ENCODE measurements at places on chromosomes 6 and 20.

- no peak for DNase-seq
Measured at GRCh38 chr6:1445650-1446330, 56.4 kb downstream of the FOXF2 start.

DNA sequence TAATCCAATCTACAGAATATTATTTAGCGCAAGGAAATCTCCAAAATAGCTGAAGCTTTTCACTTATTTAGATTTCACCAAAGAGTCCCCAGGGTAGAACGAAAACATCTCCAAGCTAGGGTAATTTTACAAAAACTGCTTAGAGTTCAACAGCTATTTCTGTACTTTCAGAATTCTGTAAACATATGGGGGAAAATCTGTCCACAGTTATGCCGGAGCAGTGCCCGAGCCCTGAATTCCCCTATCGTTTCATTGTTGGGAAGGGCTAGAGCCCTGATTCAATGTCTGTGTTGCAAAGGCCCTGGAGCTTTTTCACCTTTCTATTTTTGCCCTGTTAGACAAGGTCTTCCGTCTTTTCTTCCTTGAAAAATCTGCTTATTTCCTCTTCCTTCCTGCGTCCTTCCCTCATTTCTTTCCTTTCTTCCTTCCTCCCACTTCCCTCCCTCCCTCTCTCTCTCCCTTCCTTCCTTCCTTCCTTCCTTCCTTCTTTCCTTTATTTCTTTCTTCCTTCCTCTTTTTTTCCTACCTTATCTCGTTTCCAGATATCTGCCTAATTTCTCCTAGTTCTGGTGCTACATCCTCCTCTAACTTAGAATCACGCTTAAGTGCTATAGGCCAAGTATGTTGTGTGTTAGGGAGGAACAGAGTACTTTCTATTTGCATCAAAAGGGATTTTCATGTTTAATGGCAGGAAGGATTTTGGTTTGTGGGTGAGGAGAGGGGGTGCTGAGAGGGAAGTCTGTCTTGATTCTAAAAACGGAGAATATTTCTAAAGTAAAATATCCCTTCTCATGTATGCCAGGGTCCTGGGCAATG lies 122.5 kb upstream of the BMP2 start:
- DNase-seq = no peak

GRCh38 chr20:4490606-4491280 lies 231.0 kb upstream of the PRND start:
- no peak for DNase-seq

GRCh38 chr6:162854228-162854627 lies 126.5 kb downstream of the PACRG start:
- no peak for DNase-seq

DNA sequence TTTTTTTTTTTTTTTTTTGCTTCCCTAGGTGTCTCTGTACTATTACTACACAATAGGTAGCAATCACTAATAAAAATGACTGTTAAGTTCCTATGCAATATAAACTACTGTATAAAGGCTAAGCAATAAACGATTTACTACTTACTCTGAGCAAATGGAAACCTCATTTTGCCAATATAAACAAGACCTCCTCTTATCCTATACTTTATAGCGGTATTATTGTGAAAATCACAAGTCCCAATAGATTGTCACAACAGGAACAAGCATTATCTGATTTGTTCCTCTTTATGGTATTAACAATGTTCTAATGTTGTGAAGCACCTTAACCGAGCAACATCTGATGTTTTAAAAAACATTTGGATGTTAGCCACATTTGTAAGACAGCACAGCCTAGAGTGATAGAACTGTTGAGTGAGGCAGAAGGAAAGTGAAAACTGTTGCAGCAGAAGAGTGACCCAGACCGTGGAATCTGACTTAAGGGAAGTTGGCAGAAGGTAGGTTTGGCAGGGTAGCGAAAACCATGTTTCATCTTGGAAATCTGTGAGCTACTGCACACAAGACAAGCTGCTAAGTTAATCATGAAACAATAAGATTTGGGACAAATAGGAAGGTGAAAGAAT lies 94.2 kb downstream of the MYLK4 start:
- no peak for DNase-seq

- peak; percentile 64 for DNase-seq
Measured at GRCh38 chr6:93418408-93419303, 703 bp downstream of the EPHA7 start.

GRCh38 chr6:12335717-12336116 lies 45.6 kb downstream of the EDN1 start:
- DNase-seq = no peak

GRCh38 chr6:7267466-7268091 lies 45.4 kb downstream of the SSR1 start:
- DNase-seq = peak; percentile 41

DNA sequence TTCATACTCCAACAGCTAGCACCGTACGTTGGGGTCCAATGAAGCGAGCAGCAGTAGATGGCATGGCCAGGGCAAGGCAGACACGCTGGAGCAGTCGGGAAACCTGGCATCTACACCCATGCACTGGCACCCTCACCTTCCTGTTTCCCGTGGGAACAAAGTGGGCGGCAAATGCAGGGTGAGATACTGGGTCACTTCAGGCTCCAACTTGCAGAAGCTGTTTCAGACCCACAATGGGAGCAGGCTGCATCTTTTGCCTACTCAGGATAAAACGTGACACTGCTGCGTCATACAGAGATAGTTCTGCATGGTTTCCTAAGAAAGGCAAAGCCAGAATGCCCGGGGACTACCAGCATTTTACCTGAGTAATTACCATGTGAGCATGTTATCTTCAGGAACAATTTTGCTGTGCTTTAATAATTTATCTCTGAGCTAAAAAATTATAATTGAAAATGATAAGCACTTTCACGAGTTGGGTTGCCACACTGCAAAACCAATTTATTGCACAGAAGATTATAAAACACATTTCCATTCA lies 10.9 kb upstream of the CD93 start:
- no peak for DNase-seq

GRCh38 chr6:11900662-11901598 lies 111.2 kb upstream of the HIVEP1 start:
- DNase-seq = no peak

- DNase-seq = no peak
Measured at GRCh38 chr6:105791583-105792318, 294.4 kb upstream of the PRDM1 start.

GRCh38 chr6:9515633-9516606 lies 899.0 kb downstream of the TFAP2A start:
- DNase-seq = no peak

- no peak for DNase-seq
Measured at GRCh38 chr6:69994251-69994650, 127.9 kb downstream of the COL19A1 start.

- no peak for DNase-seq
Measured at GRCh38 chr6:75609639-75610590, 8.2 kb downstream of the SENP6 start.

GRCh38 chr6:130282234-130282995 lies 59.7 kb upstream of the SAMD3 start:
- DNase-seq = peak; percentile 41

DNA sequence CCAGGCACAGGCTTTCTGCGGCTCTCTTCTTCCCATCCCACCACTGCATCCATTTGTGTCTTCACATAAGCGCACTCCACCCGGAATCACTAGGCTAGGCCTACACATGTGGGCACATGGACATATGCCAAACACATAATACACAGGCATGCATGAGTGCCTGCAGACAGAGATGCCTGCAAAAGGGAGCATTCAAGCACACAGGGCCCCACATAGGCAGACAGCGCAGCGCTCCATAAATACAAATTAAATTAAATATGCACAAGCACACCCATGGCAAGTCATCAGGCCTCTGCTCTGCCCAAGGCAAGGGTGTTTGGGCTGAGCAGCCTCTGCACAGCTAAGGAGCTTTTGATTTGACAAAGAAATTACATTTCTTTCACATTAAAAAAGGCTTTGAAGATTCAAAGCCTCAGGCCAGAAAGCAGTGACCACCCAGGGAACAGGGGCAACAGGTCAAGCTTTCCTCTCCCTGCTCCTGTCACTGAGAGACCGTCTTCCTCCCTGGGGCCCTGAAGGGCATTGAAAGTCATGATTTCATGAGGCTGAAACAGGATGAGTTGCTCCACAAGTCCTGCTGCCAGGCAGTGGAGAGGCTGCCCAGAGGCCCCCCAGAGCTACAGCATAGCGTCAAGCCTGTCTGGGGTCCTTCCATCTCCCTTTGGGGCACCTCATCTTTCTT lies 134.2 kb upstream of the LRFN2 start:
- no peak for DNase-seq

GRCh38 chr6:156474507-156475120 lies 302.6 kb upstream of the ARID1B start:
- no peak for DNase-seq

DNA sequence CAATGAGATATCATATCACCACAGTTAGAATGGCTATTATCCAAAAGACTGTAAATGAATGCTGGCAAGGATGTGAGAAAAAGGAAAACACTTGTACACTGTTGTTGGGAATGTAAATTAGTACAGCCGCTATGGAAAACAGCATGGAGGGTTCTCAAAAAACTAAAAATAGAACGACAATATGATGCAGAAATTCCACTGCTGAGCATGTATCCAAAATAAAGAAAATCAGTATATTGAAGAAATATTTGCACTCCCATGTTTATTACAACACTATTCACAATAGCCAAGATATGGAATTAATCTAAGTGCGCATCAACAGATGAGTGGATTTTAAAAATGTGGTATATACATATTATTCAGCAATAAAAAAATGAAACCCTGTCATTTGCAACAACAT lies 898.9 kb upstream of the MAN1A1 start:
- DNase-seq = no peak

- DNase-seq = peak; percentile 55
Measured at GRCh38 chr6:73285674-73286283, 22.8 kb upstream of the KHDC1 start.

GRCh38 chr6:163301726-163302635 lies 112.5 kb upstream of the QKI start:
- no peak for DNase-seq

GRCh38 chr20:21519136-21519584 lies 5.3 kb upstream of the NKX2-2 start:
- DNase-seq = no peak

DNA sequence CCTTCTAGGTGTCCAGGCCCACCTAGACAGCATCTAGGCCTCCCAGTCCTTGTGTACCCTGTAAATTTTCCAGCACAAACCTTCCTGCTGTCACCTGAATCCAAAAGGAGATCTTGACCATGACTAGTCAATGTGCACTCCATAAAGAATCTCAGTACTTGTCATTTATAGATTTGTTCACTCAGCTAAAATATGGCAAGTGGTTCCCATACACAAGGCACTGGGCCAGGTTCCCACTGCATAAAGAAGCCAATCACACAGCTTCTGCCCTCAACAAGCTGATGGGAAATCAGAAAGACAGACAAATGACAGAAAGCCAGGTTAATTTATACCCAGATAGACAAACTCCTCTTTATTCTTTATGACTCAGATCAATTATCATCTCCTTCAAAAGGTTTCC lies 526.8 kb downstream of the CD83 start:
- no peak for DNase-seq

DNA sequence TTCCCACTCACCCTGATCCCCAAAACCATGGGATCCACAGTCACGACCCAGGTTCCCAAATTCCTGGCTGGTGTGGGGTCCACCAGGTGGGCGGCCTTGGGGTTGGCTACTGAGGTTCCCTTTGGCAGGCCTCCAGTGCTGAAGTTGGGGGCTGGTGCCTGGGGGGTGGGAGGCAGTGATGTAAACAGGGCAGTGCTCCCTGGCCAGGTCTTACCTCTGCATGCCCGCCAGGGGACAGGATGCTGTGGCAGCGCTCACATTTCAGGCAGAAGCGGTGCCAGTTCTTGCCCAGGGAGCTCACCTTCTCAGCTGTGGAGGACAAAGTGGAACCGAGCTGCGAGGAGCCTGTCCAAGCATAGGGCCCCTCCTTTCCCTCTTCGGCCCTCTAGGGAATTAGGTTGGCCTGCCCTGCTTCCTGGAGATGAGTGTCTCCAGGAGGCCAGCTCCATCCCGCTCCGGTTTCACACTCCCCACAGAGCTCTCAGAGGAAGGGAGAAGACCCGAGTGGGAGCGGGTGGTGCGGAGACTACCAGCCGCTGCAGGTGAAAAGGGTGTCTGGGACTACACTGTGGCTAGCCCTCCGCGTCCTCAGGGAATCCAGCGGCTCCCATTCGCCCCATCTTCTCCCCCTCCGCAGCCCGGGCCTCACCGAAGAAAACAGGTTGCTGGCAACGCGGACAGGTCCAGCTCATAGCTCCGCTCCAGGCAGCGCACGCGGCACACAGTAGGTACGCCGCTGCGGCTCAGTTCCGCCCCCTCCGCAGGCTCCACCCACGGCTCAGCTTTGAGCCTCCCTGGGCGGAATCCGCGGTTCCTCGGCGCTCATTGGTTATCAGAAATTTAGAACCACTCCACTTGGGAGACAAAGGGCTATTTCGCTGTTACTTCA lies at the start of gene CRIP3:
TSS of gene CRIP3 (minus strand) at position 726 of the 889 bp plus-strand sequence. CDS start at position 692, 34 bp downstream.
- peak; percentile 34 for DNase-seq

GRCh38 chr6:13278164-13278563 lies 50.2 kb downstream of the TBC1D7 start:
- peak; percentile 56 for DNase-seq

DNA sequence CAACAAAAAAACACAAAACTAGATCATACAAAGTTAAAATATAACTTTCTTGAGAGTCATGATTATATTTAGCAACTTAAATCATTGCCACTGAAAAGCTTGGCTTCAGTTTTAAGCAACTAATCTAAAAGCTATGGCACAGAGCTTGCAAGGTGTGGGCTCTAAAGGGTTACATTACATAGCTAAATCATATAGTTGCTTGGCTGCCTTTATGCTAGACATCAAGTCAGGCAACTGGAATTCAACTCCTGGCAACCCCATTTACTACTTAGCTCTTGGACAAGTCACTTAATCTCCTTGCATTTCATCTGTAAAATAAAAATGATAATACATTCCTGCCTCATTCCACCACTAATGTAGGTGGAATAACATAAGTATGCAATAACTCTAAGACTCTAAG lies 40.9 kb upstream of the GCM1 start:
- no peak for DNase-seq

- DNase-seq = no peak
Measured at GRCh38 chr6:11128608-11129007, 17.1 kb upstream of the ERVFRD-1 start.

- DNase-seq = peak; percentile 47
Measured at GRCh38 chr6:21594416-21595281, 1.1 kb downstream of the SOX4 start.

- DNase-seq = no peak
Measured at GRCh38 chr6:16591396-16592222, 169.7 kb downstream of the ATXN1 start.

- DNase-seq = no peak
Measured at GRCh38 chr6:67252663-67253062, 1382.4 kb upstream of the ADGRB3 start.

- DNase-seq = no peak
Measured at GRCh38 chr20:37630993-37631392, 62.8 kb upstream of the CTNNBL1 start.

- DNase-seq = no peak
Measured at GRCh38 chr6:36131511-36132245, 1.4 kb downstream of the MAPK13 start.

Data from D341Med (cell line).